Fibroblast of pulmonary artery (primary cell): ENCODE measurements at places on chromosomes 7 and 10.

GRCh38 chr10:49776851-49777250 lies 14.7 kb upstream of the OGDHL start:
- DNase-seq, result no peak

- DNase-seq, result peak; percentile 48
Observed at GRCh38 chr10:114987995-114988394, 50.0 kb downstream of the TRUB1 start.

GRCh38 chr7:139734395-139734794 lies 43.4 kb downstream of the HIPK2 start:
- DNase-seq, result peak; percentile 99

DNA sequence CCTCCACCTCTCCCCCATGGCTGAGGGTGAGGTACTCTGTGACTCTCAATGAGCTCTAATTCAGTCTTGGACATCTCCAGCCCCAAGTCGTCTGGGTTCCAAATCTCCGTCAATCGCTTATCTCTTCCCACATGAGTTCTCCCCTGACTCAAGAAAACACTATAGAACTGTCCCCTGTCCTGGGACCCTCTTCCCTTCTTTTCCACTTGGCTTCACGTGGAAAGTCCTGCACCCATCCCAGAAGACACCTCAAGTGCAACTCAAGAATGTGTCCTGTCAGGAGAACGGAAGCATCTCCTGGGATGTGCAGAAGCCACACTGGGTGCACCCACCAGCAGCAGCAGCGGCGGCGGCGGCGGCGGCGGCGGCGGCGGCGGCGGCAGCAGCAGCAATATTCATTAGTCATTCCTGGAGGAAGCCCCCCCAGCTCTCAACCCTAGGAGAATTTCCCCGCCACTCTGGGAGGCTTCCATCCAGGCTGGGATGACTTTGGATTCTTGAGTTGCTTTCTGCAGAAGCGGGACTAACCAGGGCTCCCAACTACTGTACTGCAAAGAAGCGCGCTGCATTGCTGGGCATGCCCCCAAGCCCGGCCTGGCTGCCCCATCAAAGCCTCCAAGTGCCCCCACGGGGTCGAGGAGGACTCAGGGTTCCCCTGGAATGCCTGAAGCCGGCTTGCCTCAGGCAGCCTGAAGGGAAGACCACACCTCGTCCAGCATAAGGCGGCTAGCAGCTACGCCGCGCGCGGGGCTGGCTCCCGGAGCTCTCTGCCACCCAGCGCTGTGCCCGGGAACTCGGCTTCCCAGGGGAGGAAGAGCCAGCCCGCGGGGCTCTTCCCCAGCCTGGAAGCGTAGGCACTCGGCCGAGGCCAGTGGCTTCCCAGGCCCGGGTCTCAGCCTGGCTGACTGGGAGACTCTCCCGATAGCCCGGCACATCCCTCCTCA lies 1.0 kb downstream of the CRTAC1 start:
- no peak for DNase-seq

DNA sequence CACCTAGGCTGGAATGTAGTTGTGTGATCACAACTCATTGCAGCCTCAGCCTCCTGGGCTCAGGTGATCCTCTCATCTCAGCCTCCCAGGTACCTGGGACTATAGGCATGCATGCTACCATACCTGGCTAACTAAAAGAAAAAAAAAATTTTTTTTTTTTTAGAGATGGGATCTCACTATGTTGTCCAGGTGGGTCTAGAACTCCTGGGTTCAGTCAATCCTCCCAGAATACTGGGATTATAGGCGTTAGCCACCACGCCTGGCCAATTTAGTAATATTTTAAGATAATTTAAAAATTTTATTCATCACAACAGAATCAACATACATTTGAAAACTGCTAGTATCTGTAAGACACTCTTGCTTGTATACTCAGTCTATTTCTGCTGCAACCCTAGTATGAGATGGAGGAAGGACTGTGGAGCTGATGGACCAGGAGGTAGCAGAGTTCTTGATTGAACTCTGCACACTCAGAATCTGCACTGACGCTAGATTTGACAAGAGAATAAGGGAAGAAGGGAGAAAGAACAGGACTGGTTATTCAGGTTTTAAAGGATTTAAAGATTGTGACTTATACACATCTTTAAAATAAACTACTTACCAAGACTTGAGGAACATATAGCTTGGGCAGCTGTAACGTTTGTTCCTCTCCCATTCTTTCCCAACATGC lies 57.6 kb downstream of the VCL start:
- DNase-seq, result no peak

DNA sequence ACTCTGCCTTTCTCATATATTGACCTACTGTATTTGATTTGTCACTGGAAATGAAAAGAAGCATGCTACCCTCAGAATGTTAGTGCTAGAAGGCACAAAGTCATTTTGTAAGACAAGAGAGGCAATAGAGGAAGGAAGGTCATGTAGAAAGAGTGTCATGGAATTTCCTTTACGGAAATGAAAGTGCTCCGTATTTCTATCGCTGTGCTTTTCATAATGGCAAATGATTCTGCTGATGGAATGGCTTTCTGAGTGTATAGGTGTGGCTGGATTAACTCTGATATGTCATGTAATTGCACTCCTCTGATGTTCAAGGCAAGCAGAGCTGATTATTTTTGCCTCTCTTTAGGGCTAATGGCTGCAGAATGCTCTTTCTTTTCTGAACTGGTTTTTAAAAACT lies 15.5 kb upstream of the STEAP4 start:
- no peak for DNase-seq

DNA sequence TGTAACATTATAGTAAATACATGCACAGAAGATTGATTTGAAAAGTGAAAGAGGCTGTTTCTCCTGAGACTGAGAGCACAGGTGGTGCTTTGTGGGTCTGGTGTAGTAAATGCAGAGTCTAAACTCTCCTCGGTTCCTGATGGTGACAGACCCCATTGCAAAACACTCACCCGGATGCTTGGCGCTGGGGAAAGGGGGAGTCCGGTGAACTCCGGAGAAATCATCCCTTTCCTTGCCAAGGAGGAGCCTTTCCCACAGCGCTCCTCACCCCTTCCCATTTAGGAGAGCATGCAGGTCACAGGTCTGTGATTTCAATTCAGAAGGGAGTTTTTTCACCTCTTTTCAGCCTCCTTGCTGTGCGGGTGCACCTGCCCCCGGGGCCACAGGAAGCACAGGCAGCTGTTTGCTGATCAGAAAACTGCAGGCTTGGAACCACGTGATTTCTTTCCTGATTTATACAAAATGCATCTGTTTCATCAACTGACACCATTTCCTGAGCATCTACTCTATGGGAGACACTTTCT lies 75.6 kb upstream of the LYZL2 start:
- DNase-seq, result no peak

DNA sequence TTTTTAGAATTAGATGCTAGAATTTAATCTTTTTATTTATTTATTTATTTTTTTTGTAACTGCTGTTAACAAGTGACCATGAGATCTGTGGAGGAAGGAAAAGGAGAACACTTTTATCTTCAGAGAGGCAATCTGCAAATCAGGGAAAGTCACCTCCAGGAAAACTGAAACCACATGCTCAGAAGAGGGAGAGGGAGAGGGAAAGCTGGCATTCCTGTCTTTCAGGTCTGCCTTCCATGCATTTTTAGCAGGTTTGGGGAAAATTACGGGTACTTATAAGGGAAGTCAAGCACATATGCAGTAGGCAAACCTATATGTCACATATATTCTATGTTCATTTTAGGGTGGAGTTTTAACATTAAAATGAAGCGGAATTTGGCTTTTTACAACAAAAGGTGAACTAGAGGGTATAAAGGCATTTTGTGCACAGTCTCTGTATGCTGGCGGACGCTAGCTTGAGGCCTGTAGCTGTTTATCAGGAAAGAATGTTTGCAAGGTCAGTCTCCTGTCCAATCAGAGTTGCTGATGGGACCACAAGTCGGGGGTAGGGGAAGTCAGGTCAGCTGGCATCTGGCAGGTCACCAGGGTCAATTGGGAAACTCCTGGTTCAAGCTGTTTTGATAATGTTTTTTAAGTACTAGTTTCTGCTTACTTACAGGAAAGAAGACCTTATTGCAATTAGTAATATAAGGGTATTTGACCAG lies 333.5 kb downstream of the GPR158 start:
- no peak for DNase-seq

GRCh38 chr10:18279173-18279572 lies 138.9 kb downstream of the CACNB2 start:
- peak; percentile 37 for DNase-seq

GRCh38 chr10:77291596-77292505 lies 345.8 kb downstream of the KCNMA1 start:
- no peak for DNase-seq

- DNase-seq, result peak; percentile 12
Observed at GRCh38 chr10:128274938-128275337, 148.7 kb upstream of the MKI67 start.

GRCh38 chr7:158891922-158892321 lies 35.6 kb downstream of the DYNC2I1 start:
- no peak for DNase-seq

GRCh38 chr10:121084675-121085070 lies 233.5 kb downstream of the WDR11 start:
- DNase-seq, result no peak

- DNase-seq, result no peak
Observed at GRCh38 chr10:8044331-8044907, 10.1 kb upstream of the GATA3 start.

DNA sequence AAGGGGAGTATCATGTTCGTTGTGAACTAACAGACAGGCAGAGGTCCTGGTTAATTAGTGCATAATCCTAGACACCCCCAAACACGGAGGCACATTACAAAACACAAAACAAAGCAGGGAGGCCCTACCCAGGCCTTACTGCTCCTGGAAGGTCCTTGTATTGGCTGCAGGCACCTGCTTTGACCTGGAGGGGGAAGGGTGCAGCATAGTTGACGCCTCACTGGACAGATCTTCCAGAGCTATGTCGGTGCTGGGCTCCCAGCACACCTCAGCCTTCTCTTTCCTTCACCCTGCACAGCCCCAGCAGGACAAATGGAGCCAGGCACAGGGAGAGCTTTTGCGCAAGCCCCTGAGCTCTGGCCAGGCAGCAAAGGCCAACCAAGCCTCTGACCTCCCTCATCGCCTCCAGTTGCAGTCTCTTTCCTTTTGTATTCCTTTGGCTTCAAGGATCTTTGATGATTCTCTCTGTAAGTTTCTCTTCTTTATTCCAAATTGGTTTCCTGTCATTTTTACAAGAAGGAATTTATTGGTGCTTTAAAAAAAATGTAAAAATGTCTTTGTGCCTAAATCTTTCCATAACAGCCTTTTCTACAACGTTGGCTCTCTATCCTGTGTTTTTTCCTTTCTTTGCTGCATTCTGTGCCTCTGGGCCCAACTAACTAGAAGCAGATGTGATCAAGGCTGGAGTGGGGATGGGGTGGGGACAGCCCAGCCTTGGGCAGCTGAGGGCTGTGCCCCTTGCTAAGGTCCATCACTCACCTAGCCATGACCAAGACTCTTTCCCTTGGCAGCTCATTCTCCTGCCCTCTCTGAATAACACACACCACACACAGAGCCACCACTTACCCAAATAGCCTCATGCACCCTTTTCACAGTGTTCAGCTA lies 317.1 kb upstream of the NPVF start:
- DNase-seq, result no peak

GRCh38 chr10:65413001-65413400 lies 1512.8 kb upstream of the LRRTM3 start:
- no peak for DNase-seq

DNA sequence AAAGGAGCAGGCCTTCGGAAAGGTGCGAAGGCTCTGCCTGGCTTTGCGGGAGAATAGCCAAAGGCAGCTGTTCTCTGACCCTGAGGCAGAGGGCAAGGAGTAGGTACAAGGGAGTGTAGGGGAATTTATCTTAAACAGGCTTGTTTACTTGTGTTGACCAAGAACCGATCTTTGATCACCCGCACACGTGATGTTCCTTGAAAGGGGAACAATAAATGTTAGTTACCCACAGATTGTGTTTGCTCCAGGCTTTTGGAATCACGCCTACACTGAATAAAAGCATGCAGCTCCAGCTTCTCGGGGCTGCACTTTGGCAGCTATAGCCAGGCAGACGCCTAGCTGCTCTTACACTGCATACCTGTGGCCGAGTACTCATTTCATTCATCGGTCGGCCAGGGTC lies 420.8 kb downstream of the PHF14 start:
- no peak for DNase-seq

GRCh38 chr7:105837765-105838626 lies 38.4 kb downstream of the ATXN7L1 start:
- DNase-seq, result no peak

GRCh38 chr7:50793947-50794570 lies 11.4 kb upstream of the GRB10 start:
- DNase-seq, result no peak

- DNase-seq, result no peak
Observed at GRCh38 chr7:130938661-130939060, 204.7 kb upstream of the KLF14 start.

DNA sequence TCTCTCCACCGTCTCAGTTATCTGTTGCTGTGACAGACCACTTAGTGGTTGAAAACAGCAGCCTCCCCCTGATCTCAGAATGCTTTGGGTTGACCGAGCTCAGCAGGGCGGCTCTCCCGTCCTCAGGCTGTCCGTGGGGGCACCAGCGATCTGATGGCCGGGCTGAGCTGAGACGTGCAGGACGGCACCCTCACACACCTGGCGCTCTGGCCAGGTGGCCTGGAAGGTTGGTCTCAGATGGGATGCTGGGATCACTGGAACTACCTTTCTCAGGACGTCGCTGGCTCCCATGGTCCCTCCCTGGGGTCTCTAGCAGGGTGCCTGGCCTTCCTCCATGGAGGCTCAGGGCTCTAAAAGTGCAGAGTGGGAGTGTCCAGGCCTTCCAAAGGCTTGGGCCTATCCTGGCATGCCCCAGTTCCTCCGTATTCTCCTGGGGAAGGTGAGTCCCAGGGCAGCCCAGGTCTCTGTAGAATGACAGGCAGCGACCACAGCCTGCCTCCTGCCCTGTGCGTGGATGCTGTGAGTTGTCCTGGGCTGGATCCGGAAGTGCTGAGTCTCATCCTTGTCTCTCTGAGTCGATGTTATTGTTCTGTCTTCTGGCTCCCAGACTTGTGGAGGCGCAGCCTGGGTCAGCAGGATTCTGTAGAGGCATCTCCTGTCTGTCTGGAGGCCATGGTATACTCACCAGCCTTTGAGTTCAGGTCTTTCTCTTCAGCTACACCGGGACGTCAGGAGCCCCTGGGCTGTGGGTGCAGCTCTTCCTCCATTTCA lies 12.2 kb upstream of the PWWP2B start:
- no peak for DNase-seq

DNA sequence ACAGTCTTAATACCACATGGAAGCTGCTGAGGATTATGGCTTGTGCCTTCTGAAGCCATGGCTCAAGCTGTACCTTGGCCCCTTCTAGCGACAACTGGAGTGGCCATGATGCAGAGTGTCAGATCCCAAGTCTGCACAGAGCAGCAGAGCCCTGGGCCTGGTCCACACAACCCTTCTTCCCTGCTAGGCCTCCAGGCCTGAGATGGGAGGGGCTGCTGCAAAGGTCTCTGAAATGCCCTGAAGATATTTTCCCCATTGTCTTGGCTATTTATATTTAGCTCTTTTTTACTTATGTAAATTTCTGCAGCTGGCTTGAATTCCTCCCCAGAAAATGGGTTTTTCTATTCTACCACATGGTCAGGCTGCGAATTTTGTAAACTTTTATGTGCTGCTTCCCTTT lies 804.6 kb upstream of the ZWINT start:
- DNase-seq, result no peak

DNA sequence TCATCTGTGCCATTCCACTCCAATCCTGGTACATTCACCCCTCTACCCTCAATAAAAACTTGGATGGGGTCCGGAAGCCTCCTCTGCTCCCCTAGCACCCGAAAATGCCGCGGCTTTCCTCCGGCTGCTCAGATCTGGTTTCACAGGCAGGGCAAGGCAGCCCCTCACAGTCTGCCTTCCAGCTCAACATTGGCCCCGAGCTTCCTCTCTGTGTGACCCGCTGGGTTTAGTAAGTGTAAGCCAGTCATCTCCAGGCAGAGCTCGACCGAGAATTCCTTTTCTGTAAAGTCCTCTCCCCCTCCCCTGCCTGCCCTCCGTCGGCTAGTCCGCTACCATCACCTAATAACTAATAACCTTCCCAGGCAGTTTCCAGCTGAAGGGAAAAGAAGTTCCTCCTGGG lies 3.4 kb downstream of the INHBA start:
- DNase-seq, result peak; percentile 43
